IMR-90 (cell line): ENCODE measurements at places on chromosomes 11 and 22. TPM values are rescaled to one million over a fixed set of nuclear protein-coding genes. Genes with fewer than 3 reads are reported as not detected.

The XNDC1N gene
- 7.2 and 8.8 TPM in 2 replicates for total RNA-seq

The MS4A15 gene
- total RNA-seq, result not detected in 2 replicates

The OR52K1 gene
- total RNA-seq, result not detected in 2 replicates

The HPX gene
- total RNA-seq, result 0.36 and 0.56 TPM in 2 replicates

The OR8K5 gene
- total RNA-seq, result not detected in 2 replicates

The CCDC116 gene
- total RNA-seq, result under 0.01 TPM in 1 of 2 replicates, not detected in the other

The TSSC4 gene
- 40.0 and 45.3 TPM in 2 replicates for total RNA-seq

GRCh38 chr11:43818220-43818619 lies 62.4 kb upstream of the ALKBH3 start:
- DNase-seq, result peak; percentile 57

- no peak for DNase-seq
Measured at GRCh38 chr11:110513259-110513801, 83.6 kb downstream of the FDX1 start.

- DNase-seq, result no peak
Measured at GRCh38 chr11:75920848-75921247, 105.8 kb downstream of the UVRAG start.

GRCh38 chr11:6755303-6755952 lies 16.3 kb downstream of the OR2AG2 start:
- DNase-seq, result peak; percentile 34

DNA sequence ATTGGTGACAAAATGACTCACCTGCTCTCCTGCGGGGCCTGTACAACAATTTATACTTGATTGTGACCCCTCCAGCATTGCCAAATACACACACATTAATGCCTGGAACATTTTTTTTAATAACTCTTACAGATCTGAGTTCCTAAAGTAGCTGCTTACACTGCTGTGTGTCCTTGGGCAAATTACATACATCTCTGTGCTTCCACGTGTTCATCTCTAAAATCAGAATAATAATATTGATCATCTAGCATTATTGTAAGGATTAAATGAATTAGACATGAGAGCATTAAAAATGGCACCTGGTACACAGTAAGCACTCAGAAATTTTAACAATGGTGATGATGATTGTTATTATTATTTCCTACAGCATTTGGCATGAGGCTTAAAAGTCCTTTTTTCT lies 21.5 kb upstream of the WT1 start:
- DNase-seq, result no peak

DNA sequence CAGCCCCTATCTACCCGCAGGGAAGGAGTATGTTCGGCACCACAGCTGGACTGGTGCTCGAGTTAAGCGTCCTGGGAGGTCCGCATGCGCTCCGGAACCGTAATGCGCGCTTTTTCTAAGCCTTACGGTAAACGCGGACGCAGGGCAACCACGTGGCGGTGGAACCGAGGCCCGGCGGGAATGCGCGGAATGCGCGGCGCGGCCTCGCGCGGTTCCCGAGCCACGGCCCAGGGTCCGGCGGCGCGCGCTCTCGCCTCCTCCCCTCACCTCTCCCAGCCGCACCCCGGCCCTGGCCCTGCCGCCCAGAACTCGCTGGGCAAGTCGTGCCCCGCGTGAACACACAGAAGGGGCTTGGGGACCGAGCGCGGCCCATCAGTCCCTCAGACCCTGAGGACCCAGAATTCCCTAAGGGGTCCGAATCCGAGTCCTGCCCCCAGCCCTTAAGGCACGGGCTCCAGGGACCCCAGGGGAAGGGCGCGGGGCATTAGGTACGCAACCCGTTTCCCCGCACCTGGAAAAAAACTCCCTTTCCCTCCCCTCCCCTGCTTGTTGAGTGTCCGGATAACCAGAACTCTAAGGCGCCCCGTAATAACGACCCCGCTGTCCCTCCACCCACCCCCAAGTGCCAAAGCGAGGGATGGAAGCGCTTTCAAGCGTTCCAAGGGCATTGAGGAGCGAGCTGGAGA lies 4.3 kb upstream of the CCND1 start:
- DNase-seq, result peak; percentile 90

DNA sequence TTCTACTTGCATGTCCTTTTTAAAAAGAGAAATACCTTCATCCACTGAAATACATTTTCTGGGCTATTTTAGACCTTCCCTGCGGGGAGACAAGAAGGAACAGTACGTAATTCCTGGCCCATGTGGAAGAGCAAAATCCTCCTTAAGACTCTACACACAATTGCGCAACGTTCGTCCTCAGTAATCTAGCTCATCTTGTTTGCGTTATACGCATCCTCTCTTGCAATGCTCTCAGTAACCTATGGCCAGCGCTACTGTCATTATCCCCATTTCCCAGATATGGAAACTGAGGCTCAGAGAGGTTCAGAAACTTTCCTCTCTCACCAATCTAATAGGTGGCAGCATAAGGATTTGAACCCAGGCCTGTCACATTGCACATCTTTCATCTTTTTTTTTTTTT lies 54.6 kb downstream of the RPUSD4 start:
- no peak for DNase-seq

DNA sequence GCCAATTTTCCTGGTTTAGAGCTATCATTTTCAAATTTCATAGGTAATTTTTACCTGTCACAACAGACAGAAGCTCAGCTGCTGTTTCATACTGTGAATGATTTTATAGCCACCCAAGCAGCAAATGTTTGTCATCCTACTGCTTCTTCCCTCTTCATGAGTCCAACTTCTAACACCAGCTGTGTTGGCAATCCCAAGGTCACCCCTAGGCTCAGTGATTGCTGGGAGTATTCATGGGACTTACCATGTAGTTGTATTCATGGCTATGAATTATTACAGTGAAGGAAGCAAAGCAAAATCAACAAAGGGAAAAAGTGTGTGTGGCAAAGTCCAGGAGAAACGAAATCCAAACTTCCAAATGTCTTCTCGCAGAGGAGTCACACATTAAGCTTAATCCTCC lies 28.5 kb downstream of the CUL5 start:
- DNase-seq, result no peak

DNA sequence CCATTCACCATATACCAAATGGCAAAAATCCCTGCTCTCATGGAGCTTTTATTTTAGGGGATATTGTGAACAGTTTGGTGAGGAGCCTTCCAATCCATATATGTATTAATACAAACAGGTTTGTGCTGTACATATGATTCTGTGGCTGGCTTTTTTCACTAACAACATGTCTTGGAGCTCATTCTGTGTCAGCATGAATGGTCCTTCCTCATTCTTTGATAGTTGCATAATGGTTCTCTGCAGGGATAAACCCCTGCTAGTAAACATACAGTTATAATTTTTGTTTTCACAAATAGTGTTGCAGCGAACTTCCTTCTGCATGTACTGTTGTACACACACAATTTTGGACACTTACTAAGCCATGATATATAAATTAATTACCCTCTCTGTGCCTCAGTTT lies 8.3 kb downstream of the PRR5L start:
- peak; percentile 20 for DNase-seq

DNA sequence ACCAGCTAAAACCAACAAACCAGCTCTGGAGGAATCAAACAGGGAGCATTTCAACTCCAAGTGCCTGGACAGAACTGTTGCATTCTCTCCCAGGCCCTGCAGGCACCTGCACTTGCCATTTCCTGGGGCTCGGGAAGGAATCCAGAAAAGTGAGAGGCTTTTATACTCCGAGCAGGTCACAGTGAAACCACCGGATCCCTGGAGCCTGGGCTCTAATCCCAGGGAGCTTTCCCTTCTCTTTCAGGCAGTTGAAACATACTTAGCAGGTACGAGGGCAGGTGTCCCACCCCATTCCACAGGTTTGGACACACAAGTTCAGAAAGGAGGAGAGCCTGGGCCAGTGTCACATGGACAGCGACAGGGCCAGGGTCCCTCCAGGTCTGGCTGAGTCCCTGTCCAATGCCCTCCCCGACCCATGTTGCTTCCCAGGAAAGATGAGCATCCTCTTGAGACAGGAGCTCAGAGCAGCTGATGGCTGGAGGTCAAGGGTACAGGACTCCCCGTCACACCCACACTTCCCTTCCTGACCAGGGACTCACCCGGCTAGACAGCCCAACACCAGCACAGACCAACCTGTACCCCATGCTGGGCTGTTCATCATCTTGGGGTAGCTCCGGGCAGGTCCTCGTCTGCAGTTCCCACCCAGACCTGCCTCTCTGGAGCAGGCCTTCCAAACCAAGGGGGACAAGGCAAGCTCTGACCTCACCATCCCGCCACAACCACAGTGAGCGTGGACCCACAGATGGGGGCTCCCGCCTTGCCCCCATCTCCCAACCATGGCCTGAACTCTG lies 49.9 kb upstream of the CD5 start:
- DNase-seq, result no peak

DNA sequence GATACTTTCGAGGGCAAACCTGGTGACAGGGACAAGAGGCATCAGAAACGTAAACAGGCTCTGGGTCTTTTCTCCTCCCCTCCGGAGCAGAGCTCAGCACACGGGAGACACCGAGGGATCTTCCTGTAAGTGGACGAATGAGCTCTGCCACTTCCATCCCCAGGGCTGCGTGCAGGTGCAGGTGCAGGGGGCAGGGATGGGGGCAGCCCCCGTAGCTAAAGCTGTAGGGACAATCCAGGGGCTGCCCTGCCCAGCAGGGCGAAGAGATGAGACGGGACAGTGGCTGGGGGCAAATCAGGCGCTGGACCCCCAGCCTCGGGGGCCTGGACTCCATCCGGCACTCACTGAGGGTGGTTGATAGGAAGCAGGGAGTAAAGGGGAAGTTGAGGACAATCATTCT lies 505.4 kb downstream of the BRD1 start:
- DNase-seq, result no peak

GRCh38 chr11:72676861-72677341 lies 2.7 kb upstream of the PDE2A start:
- peak; percentile 26 for DNase-seq

- peak; percentile 56 for DNase-seq
Measured at GRCh38 chr11:75562836-75563484, 907 bp downstream of the SERPINH1 start.

DNA sequence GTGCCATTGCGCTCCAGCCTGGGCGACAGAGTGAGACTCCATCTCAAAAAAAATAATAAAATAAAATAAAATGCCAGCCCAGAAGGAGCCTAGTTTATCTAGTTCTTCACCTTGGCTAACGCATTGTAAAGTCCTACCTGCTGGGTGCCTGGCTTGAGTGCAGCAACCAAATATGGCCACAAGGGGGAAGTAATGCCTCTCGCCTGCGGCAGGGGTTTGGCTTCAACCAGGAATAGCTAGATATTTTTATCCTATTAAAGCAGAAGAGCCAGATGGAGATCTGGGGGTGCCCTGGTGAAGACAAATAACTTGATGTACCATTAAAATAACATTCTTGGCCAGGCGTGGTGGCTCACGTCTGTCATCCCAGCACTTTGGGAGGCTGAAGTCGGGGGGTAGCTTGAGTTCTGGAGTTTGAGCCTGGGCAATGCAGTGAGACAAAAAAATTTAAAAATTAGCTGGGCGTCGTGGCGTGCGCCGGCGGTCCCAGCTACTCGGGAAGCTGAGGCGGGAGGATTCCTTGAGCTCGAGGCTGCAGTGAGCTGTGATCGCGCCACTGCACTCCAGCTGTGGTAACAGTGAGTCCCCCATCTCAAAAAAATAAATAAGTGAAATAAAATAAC lies 20.6 kb upstream of the PLEKHB1 start:
- DNase-seq, result peak; percentile 59
